ENCODE measurements at places on chromosomes 7 and 10. TPM values are rescaled to one million over a fixed set of nuclear protein-coding genes. Genes with fewer than 3 reads are reported as not detected.

- no peaks in the 10 kb centered on the region for H3K4me1 ChIP-seq
- no peak for DNase-seq
- no peak overlapping the region for H3K4me3 ChIP-seq
- H3K27ac ChIP-seq = no peak overlapping the region
- H3K27me3 ChIP-seq = no peaks in the 10 kb centered on the region
Measured at GRCh38 chr10:59079386-59080226, 96.8 kb upstream of the PHYHIPL start.

GRCh38 chr10:13347043-13347499 lies 1.0 kb downstream of the SEPHS1 start:
- peaks cover 13% of the 10 kb centered on the region for H3K36me3 ChIP-seq
- no peaks in the 10 kb centered on the region for H3K27me3 ChIP-seq
- no peak for DNase-seq
- H3K27ac ChIP-seq = peak overlapping the region; percentile 83

DNA sequence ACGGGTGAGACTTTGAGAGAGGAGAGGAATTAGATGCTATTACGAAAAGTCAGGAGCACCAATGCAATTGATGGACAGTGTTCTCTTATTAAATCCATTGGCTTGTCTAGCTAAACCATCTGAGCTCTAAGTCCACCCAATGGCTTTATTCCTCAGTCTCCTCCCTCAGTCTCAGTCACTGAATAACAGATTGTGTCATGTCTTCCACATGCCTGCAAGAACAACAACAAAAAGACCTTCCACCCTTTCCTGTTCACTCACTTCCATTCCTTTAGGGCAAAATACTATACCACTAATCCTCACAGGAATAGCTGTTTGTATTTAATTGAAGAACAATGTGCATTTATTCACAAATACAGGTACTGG lies 154.8 kb upstream of the LAMB4 start:
- H3K27me3 ChIP-seq = peaks cover 21% of the 10 kb centered on the region
- H3K27ac ChIP-seq = no peak overlapping the region
- H3K4me1 ChIP-seq = peaks cover 8% of the 10 kb centered on the region
- no peaks in the 10 kb centered on the region for H3K36me3 ChIP-seq
- no peak overlapping the region for H3K4me3 ChIP-seq

GRCh38 chr7:5284304-5285281 lies 1.9 kb downstream of the SLC29A4 start:
- DNase-seq = peak; percentile 43
- H3K4me1 ChIP-seq = no peaks in the 10 kb centered on the region

- no peak overlapping the region for H3K27ac ChIP-seq
- no peak overlapping the region for H3K4me3 ChIP-seq
- DNase-seq = no peak
- peaks cover 2% of the 10 kb centered on the region for H3K27me3 ChIP-seq
- H3K4me1 ChIP-seq = no peaks in the 10 kb centered on the region
Measured at GRCh38 chr7:35512716-35513115, 182.2 kb downstream of the HERPUD2 start.

DNA sequence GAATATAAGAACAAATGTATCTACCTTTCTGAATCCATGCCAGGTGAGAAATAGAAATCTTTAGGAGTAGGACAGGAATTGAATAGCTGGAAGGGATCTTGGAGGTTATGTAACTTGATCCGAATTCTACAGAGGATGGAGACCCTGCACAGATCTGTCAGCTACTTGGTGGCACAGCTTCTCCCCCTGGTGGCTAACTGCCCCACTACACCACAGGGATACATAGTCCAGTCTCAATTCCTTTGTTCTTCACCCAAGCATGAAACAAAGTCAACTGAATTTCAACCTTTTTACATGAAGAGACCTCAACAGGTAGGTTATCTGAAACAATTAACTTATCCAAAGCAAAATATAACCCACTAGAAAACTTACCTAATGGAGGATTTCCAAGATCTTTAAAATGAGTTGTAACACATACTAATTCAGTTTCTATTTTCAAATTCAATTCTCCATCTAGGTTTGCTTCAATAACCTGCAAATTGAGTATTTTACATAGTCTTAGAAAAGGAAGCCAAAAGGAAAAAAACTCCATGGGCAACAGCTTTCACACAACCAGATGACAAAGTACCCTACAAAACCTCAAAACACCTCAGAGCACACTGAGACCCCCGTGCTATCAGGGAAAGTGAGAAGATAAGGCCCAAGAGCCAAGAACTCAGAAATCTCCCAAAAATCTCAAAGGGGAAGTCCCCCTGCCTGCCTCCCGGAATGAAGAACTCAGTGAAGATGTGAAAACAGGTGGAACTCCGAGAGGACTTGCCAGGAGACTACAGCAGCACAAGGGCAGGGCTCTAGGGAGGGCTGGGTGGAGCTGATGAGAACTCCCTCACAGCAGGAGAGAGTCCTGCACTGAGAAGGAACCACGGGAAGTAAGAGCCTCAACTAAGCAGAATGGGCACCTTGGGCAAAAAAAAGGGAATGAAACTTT lies 10.3 kb downstream of the HUS1 start:
- H3K4me3 ChIP-seq = no peak overlapping the region
- H3K27me3 ChIP-seq = no peaks in the 10 kb centered on the region
- H3K36me3 ChIP-seq = peaks cover 66% of the 10 kb centered on the region
- peak overlapping the region; percentile 53 for H3K27ac ChIP-seq
- H3K4me1 ChIP-seq = peaks cover 37% of the 10 kb centered on the region
- DNase-seq = peak; percentile 62

CRYGN gene
- not detected for total RNA-seq

Data from activated naive CD4-positive, alpha-beta T cell treated with anti-CD3 and anti-CD28 coated beads for 36 hours (primary cell).